Astrocyte (in vitro differentiated cells and primary cell): ENCODE measurements at places on chromosomes 4 and X.

DNA sequence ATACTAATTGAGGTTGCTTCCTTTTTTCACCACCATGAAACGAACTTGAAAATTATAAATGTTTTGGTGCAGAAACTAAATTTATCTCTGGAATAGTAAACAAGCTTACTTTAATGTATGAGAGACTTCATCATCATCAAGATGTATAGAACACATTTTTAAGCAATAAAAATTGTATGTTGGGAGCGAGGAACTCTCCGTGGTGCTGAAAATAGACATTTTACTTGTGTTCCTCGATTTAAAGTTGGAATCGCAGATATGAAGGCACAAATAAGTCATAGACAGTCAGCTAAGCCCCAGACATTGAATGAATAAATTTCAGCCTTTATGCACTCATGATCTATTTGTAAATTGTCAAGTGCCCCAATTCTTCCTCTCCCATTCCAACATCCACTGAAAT lies 310.7 kb downstream of the STK32B start:
- peak; percentile 22 for DNase-seq

GRCh38 chr4:40575846-40576245 lies 53.8 kb downstream of the RBM47 start:
- DNase-seq, result no peak

GRCh38 chr4:185464183-185464582 lies 7.3 kb downstream of the CCDC110 start:
- DNase-seq, result no peak

- DNase-seq, result no peak
Measured at GRCh38 chr4:55346851-55347255, 811 bp downstream of the SRD5A3 start.

DNA sequence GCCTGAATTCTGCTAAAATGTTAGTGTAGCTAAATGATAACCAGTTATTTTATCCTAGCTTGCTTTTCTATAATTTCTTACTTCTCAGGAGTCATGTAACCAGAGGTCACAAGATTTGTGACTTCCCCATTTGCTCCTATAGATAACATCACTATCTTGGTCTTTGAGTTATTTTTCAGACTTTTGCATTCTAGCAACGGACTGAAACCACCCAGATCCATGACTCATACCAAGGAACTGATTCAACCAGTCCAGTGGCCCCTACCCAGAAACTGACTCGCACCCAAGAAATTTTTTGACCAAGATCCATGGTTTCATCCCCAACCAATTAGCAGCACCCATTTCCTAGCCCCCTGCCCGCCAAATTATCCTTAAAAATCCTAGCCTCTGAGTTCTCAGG lies 50.0 kb downstream of the IQCM start:
- DNase-seq, result peak; percentile 57
